ENCODE measurements at places on chromosomes 13 and 19. TPM values are rescaled to one million over a fixed set of nuclear protein-coding genes. Genes with fewer than 3 reads are reported as not detected.

GRCh38 chr13:76994281-76994680, 2.4 kb downstream of the CLN5 start:
- DNase-seq, result peak; percentile 20

DNA sequence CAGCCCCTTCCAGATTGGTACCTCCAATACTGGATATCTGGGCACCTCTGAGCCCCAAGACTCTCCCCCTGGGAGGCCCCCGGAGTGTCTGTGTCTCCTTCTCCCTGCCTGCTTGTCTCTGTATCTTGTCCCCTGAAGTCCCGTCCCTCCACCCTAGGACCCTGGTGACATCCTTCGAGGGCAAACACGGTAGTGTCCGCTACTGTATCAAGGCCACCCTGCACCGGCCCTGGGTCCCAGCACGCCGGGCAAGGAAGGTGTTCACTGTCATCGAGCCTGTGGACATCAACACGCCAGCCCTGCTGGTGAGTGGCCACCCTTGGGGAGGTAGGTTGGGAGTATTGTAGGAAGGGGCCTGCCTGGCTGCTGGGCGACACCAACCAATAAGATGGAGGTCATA, 844 bp downstream of the ARRDC2 start:
- no peak for DNase-seq

DNA sequence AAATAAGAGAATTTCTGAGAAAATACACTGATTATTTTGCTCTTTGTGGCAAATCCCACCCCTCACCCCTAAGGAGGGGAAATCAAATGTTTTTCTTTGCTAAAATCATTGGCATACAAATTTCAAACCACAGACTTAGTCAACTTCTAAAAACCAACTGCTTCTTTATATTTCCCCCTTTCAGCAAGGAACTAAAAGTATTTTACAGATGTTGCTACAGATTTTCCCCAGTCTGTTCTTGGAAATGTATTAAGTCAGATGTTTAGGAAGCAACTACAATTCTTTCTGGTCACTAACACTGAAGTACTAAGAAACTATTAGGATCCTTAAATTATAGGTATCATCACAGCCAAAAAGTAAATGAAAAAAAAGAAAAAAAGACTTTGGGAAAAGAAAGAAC, 6.9 kb downstream of the MTMR6 start:
- DNase-seq, result no peak

The AMH gene
- total RNA-seq, result 0.33 TPM

GRCh38 chr19:7109678-7110289, 40.3 kb downstream of the ZNF557 start:
- DNase-seq, result peak; percentile 22

DNA sequence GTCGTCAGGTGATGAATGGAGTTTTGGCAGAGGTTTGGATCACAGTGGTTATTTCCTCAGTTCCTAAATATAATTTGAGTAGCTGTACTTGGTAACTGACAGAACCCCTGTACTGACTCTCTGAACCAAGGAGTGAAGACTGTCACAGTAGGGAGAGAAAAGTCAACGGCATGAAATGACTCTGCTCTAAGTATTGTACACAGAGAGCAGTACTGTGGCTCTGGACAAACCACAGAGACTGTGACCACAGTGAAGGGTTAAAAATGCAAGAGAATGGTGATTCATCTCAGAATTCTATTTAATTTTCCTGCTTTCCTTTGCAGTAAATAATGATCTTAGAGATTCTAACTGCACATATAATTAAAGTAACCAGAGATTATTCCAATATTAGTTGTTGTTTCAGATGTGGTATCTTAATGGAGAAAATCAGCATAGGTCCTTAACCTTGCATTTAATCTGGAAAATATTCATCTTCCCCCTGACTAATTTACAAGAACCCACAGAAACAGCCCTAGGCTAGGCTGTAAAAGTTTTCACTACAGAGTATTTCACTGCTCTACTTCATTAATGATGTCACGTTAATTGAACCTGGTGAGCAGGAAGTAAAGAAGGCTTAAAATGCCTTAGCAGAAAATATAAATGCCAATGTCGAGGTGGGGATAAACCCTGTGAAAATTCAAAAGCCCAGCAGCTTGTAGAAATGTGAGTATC, 221.9 kb downstream of the LIG4 start:
- DNase-seq, result no peak

The AMER2 gene
- not detected for total RNA-seq

GRCh38 chr13:32302461-32302860, 12.7 kb downstream of the ZAR1L start:
- DNase-seq, result no peak

Measured in fibroblast of lung (primary cell).